ENCODE measurements at places on chromosomes 4 and X.

GRCh38 chr4:18536428-18536827, 514.9 kb upstream of the LCORL start:
- no peak for DNase-seq

DNA sequence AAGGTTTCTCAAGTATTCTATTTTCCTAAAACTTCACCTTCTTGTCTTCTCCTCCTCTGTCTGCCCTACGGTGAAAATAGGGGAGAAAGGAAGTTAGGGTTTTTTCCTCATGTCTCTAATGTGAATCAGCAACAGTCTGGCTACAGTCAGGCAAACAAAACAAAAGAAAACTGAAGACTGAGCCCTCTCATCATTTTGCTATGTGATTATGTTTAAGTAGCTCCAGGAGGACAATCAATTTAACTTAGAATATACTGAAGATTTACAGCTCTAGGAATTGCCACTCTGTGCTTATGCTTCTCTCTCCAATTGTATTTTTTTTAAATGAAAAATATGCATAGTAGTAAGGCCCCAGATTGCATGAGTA, 316.2 kb downstream of the GPAT3 start:
- DNase-seq, result no peak

- no peak for DNase-seq
Measured at GRCh38 chrX:80879916-80880315, 70.2 kb upstream of the BRWD3 start.

DNA sequence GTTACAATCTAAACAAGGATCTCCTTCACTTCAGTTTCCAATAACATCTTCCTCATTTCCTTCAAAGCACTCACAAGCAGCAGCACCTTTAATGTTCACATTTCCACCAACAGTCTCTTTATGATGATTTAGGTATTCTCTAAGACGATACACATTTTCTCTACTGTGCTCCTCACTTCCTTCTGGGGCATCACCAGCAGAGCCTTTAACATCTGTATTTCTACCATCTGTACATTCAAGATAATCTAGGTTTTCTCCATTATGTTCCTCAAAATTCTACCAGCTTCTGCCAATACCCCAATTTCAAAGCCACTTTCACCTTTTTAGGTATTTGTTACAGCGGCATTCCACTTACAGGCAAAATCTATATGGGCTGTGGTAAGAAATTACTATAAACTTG, 80.6 kb downstream of the FBXW7 start:
- no peak for DNase-seq

DNA sequence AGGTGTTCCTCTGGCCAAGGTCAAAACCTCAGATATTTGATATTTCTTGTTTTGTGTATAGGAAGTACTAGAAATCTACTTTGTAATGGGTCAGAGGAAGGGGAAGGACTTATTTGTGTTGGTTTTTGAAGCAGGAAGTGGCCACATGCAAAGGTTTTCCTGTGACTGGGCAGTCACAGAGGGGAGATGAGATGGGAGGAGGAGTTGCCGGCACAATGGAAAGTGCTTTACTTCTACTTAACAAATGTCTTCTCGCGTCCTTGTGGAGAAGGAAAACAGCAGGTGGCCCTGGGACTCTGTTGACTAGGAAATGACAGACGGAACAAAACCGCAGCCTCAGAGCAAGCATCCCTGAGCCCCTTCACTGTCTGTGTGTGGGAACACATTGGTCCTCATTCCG, 46.6 kb downstream of the SHROOM2 start:
- DNase-seq, result no peak

DNA sequence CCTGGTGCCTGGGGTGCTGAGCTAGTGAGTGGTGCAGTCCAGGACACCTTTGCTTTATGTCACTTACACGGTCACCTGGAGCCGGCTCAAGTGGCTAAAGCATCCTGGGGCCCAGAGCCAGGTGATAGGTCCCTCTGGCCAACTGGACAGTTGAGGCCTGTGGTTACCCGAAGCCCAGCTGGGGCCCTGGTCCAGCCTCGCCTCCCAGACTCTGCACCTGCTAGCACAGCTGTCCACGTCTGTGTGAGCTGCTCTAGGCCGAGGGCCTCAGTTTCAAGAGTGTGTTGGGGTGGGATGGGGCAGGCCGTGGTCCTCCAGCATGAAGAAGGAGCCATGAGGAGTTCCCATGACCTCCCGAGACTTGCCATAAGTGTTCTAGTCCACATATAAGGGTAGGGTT, 7.7 kb upstream of the ADD1 start:
- peak; percentile 8 for DNase-seq

DNA sequence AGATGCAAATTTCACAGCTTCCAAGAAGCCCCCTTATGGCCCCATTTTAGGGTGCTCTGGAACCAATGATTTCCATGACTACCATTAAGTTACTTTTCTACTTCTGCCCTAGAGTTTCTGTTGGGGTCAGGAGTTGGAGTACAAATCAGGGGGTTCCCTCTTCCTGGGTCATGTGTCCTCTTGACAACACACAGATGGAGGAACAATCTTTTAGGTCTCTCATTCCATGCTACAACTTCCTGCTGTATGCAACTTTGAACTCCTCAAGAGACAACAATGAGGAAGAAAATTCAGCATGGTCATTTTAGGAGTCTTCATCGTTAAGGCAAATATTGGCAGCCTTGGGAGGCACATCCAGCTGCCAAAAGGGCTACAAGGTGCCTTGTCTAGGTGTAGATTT, 79.7 kb downstream of the SEL1L3 start:
- DNase-seq, result no peak

DNA sequence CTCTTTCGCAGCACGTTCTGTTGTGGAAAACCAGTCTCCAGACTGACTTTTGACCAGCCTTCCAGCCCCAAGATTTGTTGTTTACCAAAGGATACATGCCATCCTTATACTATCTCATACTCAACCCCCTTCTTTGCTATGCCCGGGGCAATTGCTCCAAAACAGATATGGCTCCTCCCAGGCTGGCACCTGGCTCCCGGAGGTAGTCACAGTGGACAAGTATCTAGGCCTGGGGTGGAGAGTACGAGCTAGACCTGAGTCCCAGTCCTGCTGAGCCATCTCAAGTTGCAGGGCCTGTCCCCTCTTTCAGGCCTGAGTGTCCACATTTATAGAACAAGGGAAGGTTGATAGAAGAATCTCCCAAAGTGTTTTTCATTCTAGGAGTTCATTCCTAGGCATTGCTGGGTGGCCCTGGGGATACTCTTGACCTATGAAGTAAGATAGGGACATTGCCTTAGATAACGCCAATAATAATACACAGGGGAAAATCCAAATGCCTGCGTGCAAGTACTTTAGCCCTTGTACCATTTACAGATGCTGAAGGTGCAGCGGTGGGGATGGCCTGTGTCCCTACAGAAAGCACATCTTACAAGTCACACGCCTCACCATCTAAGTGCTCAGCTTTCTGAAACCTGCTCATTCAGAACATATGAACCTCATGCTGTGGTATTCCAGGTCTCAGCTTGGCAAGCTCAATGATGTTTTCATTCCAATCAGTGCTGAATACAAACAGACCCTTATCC, 136.7 kb upstream of the MAMLD1 start:
- no peak for DNase-seq

DNA sequence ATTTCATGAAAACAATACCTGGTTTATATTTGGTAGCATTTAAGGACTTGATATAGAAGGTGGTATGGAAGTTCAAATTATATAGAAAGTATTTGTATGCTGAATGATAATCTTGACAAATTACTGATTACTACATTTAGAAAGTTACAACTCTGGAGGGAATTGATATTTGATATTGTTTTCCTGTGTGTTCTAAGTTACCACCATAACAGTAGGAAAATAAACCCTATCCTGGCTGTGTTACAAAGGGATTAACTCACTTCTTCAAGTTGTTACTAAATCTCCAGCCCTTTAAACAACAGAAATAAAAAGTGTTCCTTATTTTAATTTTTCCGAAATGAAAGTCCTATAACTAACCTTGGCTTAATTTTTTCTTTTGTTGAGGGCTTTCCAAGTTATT, 36.6 kb downstream of the FHL1 start:
- no peak for DNase-seq

DNA sequence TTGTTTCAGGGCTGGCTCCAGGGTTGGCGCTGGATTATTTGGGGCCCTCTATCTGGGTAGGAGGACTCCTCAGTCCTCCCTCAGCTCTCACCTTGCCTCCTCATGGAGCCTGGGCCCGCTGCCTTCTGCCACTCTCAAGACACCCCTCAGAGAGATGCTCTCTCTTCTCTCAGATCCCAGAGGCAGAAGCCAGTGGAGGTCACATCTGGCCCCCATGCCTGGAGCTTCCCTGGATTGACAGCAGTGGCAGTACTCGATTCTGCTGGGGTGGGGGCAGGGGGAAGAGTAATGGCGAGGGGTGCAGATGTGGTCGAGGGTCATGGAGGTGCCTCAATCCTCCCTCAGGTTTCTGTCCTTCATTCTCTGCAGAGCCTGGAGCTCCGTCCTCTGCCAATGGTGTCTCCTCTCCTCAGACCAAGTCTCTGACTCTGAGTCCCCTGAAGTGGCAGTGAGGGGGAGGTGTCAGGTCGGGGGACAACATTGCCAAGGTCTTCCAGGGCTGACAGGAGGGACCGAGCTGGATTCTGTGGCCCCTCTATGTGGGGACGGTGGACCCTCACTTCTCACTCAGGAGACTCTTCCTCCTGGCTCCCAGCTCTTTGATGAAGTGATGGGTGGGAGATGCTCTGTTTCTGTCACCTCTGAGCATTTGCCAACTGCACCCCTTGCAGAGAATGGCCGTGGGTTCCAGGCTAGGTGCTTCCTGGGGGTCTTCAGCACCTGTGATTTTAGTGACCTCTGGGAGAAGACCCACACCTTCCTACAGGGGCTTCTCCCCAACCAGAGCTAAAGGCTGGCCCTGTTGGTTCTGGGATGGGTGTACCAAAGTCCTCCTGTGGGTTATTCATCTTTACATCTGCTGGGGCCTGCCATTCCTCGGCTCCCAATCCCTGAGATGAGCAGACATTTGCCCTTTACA, 10.9 kb upstream of the HSFX1 start:
- no peak for DNase-seq

DNA sequence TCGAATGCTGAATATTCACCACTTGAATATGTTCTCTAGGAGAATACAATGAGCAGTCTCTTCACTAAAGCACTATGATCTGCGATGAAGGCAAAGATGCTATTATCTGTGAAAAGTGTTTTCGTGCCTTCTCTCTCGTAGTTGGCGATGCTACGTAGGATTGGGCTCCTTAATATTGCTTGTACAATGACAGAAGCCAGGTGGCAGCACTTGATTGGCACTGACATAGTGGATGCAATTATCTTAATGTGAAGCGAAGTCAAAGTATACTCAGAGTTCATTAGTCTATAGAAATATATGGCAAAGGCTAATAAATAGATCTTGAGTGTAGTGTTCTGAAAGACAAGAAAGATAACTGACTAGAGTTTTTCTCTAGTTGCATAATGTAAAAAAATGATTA, 1135.7 kb upstream of the AGA start:
- DNase-seq, result no peak

DNA sequence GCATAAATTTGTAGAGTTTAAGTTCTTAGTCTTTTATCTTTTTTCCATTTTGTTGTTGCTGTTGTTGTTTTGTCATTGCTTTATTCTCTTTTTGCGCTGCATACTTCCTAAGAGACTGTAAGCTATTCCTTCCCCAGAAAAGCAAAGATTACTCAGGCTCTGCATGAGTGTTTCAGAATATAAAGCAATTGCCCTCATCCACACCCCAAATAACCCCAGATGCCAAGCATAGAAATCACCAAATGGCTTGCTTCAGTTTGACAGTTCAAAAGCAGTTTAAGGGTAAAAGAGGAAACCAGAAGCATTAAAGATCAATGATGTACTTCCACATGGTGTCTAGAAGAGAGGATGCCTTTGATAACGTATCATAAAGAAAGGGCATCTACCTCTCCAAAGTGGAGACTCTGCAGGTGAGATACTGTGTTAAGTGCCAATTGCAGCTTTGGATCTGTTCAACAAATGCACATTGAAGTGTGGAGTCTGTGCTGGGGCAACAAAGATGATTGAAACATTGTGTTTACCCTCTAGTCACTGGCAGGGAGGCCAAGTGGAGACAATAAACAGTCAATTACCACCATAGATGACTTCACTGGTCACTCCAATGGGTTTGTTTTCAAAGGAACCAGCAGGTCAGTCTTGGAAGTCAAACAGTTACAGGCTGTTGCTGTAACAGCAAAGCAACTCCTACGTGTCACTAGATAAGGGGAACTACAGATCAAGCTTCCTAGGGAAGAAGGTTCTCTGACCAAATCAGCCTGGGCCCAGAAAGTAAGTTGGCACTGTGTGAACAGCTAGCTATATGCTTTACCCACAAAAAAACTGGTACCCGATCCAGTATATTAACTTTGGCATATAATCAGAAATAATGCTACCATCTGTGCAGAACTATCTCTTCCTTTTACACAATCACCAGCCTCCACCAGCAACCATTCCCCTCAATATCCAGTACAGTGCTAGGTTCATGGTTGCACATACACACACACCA, 40.6 kb upstream of the IL21 start:
- DNase-seq, result no peak

DNA sequence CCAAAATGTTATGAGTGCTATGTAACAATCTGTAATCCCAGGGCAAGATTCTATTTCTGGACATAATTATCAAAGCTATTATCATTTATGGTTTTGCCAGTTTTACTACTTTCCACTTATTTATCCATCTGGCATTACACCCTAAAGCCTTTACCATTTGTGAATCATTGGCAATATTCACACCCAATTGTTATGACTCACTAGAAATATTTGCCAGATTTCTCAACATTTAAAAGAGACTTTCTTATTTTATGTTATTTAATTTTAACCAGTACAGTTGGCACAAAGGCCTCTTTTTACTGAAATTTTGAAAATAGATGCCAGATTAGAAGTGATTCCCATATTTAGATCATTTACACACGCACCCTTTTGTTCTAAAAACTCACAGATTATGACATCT, 242.7 kb upstream of the WDFY3 start:
- no peak for DNase-seq

GRCh38 chr4:11198516-11199305, 230.0 kb downstream of the HS3ST1 start:
- no peak for DNase-seq

DNA sequence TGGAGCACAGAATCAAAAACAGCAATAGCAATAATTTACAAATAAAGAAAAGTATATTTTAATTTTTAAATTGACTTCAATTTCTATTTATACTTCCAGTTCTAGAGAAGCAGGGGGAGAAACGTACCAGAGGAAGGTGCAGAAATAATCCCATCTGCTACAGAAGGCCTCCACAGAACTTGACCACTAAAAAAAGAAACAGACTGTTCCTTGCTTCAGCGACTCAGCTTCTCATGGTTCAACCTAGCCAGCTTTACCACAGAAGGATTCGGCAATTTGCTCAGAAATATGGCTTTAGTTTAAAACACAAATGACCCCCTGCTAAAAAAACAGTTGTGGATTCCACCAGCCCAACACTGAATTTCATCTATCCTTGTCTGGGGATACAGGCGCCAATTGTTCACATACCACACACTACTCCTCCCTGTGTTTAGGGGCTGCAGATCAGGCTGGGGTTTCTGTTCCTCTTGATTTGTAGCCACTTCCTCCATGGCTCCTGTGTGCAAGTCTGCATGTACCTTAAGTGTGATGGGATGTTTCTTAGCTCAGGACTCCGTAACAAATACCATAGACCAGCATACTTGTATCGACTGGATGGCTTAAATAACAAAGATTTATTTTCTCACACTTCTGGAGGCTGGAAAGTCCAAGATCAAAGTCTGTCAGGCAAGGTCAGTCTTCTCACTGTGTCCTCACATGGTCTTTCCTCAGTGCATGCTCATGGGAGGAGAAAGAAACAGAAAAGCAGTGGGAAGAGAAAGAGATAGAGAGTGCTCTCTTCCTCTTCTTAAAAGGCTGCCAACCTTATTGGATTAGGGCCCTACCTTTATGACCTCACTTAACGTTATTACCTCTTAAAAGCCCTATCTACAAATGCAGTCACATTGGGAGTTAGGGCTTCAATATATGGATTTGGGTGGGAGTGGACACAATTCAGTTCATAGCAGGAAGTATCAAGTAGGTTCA, 79.1 kb downstream of the AMOT start:
- no peak for DNase-seq
